ENCODE measurements at places on chromosomes 7 and 10. TPM values are rescaled to one million over a fixed set of nuclear protein-coding genes. Genes with fewer than 3 reads are reported as not detected.
A peak's percentile ranks its signal among the peaks of the same experiment; 100 is the strongest.

DNA sequence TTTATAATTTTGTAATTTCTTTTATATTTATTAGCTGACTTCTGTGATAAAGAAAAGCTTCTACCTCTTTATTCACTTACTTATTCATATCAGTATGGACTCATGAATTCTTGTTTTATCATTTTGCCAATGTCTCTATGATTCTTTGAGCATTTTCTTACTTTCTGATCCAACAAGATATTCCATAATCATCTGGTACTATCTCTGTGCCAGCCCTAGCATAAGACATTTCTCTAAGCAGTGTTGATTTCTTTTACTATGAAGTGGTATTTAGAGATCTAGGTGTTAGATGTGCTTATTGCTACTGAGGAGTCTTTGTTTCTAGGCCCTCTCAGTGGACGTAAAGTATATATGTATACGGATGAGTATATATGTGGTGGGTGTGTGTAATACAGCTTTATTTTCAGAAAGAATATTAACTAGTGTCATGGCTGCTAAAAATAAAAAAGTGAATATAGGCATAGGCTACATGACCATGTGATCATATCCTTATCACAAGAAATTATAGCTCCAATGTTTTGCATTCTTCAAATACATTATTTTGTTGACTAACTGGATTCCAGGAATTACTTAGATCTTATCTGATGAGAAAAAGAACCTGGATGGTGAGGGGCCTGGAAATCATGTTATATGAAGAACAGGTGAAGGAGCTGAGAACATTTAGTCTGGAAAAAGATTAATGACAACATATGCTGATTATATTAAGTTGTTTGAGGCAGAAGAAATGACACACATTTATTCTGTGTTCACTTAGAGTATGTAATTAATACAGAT is 13.1 kb downstream of the PHTF2 start:
- H3K4me1 ChIP-seq = peaks cover 12% of the 10 kb centered on the region
- DNase-seq = no peak
- no peak overlapping the region for H3K27ac ChIP-seq
- no peak overlapping the region for H3K4me3 ChIP-seq
- no peaks in the 10 kb centered on the region for H3K27me3 ChIP-seq

- no peak for DNase-seq
- H3K27ac ChIP-seq = no peak overlapping the region
- no peaks in the 10 kb centered on the region for H3K4me1 ChIP-seq
- no peak overlapping the region for H3K4me3 ChIP-seq
- no peaks in the 10 kb centered on the region for H3K36me3 ChIP-seq
- peaks cover 5% of the 10 kb centered on the region for H3K27me3 ChIP-seq
Measured at GRCh38 chr7:41796331-41796730, 93.4 kb upstream of the INHBA start.

DNA sequence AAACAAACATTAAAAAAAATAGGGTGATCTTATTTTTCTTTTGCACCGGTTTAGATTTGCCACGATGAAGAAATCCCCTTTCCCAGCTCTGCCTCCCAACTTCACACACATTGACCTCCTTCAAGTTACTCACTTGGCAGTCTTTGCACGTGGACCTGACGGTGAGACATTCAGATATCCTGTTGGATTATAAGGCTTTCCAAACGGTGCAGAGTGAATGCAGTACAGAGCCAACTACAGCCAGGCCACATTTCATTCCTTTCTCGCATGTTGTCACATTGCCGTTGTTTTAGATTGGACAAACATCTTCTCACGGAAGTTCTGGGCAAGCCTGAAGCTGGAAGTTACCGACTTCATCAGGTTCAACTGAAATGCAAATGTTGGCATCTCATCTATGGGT is 159.2 kb downstream of the HDAC9 start:
- H3K36me3 ChIP-seq = no peaks in the 10 kb centered on the region
- H3K27me3 ChIP-seq = no peaks in the 10 kb centered on the region
- no peak overlapping the region for H3K27ac ChIP-seq
- H3K4me1 ChIP-seq = no peaks in the 10 kb centered on the region
- no peak for DNase-seq

DNA sequence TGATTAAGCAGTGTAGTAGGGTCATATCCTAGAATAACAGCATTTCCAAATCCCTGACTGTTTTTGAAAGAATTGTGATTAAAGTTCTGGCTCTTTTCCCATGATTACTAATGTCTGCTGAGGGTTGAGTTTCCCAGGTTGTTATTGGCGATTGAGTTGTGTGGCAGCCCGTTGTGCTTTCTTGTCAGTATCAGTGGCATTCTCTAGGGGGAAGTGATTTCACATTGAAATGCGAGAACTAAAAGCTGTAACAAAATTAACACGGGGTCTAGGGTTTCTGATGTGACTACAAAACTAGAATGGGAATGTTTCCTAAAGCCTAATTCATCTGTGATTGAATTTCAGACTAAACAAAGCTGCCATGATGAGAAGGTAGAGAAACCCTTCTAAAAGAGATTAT is 349.4 kb downstream of the EXOC4 start:
- no peak overlapping the region for H3K27ac ChIP-seq
- DNase-seq = no peak
- no peaks in the 10 kb centered on the region for H3K36me3 ChIP-seq
- no peak overlapping the region for H3K4me3 ChIP-seq
- peaks cover 6% of the 10 kb centered on the region for H3K4me1 ChIP-seq
- H3K27me3 ChIP-seq = no peaks in the 10 kb centered on the region

GRCh38 chr7:22717760-22718159 is 9.2 kb upstream of the IL6 start:
- no peak overlapping the region for H3K4me3 ChIP-seq
- peaks cover 46% of the 10 kb centered on the region for H3K27me3 ChIP-seq
- H3K27ac ChIP-seq = no peak overlapping the region
- no peak for DNase-seq
- no peaks in the 10 kb centered on the region for H3K36me3 ChIP-seq

DNA sequence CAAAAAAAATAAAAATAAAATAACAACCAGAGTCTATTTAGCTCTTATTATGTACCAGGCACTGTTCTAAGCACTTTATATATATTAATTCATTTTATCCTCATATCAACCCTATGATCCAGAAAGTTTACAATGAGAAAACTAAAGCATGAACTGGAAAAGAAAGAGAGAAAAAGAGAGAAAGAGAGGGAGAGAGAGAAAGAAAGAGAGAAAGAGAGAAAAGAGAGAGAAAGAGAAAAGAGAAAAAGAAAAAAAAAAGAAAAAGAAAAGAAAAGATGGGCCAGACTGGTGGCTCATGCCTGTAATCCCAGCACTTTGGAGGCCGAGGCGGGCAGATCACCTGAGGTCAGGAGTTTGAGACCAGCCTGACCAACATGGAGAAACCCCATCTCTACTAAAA is 9.9 kb downstream of the ARMH3 start:
- no peak for DNase-seq
- H3K27ac ChIP-seq = no peak overlapping the region
- no peaks in the 10 kb centered on the region for H3K27me3 ChIP-seq
- no peaks in the 10 kb centered on the region for H3K36me3 ChIP-seq
- peaks cover 6% of the 10 kb centered on the region for H3K4me1 ChIP-seq

GRCh38 chr10:84727398-84727797 is 399.0 kb downstream of the CCSER2 start:
- no peaks in the 10 kb centered on the region for H3K36me3 ChIP-seq
- H3K27ac ChIP-seq = no peak overlapping the region
- no peak overlapping the region for H3K4me3 ChIP-seq

DNA sequence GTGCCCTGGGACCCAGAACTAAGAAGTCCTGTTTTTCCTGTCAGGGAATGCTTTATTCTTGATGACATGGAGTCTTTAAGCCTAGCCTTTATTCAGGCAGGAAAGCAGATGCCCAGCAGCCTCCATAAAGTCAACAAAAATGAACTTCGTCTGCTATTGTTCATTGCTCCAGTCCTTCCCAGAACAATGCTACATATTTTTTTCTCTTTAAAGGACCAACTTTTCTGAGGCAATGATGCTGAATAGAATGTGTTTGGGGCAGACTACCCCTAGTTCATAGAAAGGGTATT is 47.6 kb upstream of the PDCD4 start:
- H3K27ac ChIP-seq = no peak overlapping the region
- peaks cover 8% of the 10 kb centered on the region for H3K4me1 ChIP-seq
- peaks cover 2% of the 10 kb centered on the region for H3K27me3 ChIP-seq
- no peak overlapping the region for H3K4me3 ChIP-seq

DNA sequence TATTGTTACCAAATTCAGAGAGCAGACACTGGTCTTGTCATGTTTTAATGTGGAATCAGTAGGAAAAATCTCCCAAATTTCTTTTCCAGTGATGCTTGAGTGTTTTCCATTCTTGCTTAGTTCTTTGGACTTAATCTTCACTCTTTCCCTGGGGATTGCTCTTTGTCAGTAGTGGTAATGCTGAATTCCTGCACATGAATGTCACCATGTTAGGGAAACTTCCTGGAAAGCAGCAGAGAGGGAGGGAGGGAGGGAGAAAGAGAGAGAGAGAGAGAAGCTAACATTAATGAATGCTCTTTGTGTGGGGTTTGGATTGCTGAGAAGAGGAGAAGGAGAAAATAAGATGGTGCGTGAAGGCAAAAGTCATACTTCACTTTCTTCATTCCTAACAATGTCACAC is 295.3 kb upstream of the COBL start:
- no peaks in the 10 kb centered on the region for H3K4me1 ChIP-seq
- H3K27me3 ChIP-seq = no peaks in the 10 kb centered on the region
- no peak for DNase-seq

DNA sequence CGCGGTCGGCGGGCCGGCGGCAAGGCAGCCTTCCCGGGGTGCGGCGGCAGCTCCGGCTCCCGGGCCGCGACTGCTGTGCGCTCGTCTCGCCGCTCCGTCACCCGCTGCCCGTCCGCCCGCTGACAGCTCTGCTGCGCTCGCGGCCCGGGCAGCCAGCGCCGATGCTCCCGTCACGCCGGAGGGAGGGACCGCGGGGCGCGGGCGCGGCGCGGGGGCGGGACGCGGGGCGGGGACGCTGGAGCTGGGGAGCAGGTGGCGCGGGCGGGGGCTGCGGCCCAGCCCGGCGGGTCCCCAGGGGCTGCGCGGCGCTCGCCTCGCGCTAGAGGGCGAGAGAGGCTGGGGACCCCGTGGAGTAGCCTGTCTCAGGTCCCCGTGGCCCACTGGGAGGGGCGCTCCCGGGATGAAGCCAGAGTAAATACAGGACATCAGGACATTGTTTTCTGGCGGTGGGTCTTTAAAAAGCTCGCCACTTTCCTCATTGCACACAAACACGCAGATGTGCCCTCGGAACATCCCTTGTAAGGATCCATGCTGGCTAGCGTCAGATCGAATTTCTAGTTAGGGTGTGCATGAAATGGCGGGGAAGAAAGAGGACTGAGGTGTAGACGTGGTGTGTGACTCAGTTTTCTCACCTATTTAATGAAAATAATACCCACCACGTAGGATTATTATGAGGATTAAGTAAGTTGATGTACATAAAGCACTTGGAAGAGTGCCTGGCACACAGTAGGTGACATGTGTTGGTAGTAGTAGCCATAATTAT is at the start of gene ELAPOR2:
Gene ELAPOR2, minus strand, starts transcription at position 130 of the 763 bp plus-strand sequence. CDS start 141 bp downstream, outside the sequence.
- H3K36me3 ChIP-seq = no peaks in the 10 kb centered on the region
- peaks cover 14% of the 10 kb centered on the region for H3K4me1 ChIP-seq
- H3K4me3 ChIP-seq = peak within 1 kb of the TSS; percentile 72
- H3K27me3 ChIP-seq = peaks cover 14% of the 10 kb centered on the region
- H3K27ac ChIP-seq = no peak within 1 kb of the TSS

DNA sequence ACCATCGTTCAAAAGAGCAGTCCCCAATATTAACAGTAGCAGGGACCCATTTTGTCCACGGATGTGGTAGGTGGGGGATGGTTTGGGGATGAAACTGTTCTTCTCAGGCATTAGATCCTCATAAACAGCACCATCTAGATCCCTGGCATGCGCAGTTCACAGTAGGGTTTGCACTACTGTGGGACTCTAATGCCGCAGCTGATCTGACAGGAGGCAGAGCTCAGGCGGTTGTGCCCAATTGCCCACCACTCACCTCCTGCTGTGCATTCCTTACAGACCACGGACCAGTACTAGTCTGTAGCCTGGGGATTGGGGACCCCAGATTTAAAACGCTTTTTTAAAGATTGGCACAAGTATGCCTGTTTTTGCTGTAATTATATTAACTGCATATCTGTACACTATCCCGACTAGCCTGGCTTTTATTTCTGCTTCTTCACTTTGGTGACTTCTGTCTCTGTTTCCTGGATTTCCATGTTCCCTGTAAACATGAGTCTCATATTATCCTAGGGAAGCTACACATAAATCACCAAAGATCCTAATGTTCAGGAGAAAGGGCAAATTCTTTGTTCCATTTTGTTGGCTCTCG is 163.3 kb upstream of the AKR1E2 start:
- peaks cover 31% of the 10 kb centered on the region for H3K27me3 ChIP-seq
- H3K4me3 ChIP-seq = no peak overlapping the region
- H3K36me3 ChIP-seq = no peaks in the 10 kb centered on the region
- DNase-seq = no peak
- H3K27ac ChIP-seq = no peak overlapping the region
- no peaks in the 10 kb centered on the region for H3K4me1 ChIP-seq

DNA sequence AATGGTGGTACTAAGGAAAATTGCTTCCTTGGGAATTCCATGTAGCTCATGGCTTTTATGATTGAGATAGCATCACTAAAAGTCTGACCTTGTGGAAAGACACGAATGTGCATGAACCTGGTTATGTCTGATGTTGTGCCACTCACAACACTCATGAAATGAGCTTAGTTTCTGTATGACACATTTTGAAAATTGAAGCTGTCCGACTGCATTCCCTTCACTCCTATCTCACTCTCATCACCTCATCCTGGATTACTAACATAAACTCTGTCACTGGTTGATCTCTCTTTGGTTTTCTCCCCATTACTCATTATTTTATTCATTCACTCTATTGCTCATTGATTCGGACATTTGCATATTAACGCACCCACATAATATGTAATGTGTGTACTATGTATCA is 190.0 kb upstream of the VWC2 start:
- H3K27me3 ChIP-seq = no peaks in the 10 kb centered on the region
- H3K4me1 ChIP-seq = no peaks in the 10 kb centered on the region
- no peak overlapping the region for H3K27ac ChIP-seq
- DNase-seq = no peak

GRCh38 chr10:31321396-31321941 is 2.5 kb downstream of the ZEB1 start:
- H3K36me3 ChIP-seq = peaks cover 13% of the 10 kb centered on the region
- no peaks in the 10 kb centered on the region for H3K27me3 ChIP-seq
- DNase-seq = peak; percentile 35
- H3K27ac ChIP-seq = peak overlapping the region; percentile 93
- peaks cover 42% of the 10 kb centered on the region for H3K4me1 ChIP-seq
- H3K4me3 ChIP-seq = peak overlapping the region; percentile 88

GRCh38 chr10:79496896-79497295 is 15.4 kb upstream of the EIF5AL1 start:
- no peak overlapping the region for H3K4me3 ChIP-seq
- no peak overlapping the region for H3K27ac ChIP-seq
- no peak for DNase-seq
- no peaks in the 10 kb centered on the region for H3K4me1 ChIP-seq
- H3K36me3 ChIP-seq = no peaks in the 10 kb centered on the region

Gene AKR1B15
- total RNA-seq = not detected

Gene VAX1
- not detected for total RNA-seq

Gene KLLN
- total RNA-seq = 0.94 TPM

Gene SLC39A12
- not detected for total RNA-seq

Gene OR2A7
- total RNA-seq = 1.5 TPM

Gene ITIH5
- not detected for total RNA-seq

Gene ASZ1
- total RNA-seq = not detected

Data from activated CD8-positive, alpha-beta T cell treated with anti-CD3 and anti-CD28 coated beads, Interleukin-2, amount 10 ng/mL, durations not matched to agents 7 days and 5 days (primary cell).